ENCODE measurements at places on chromosomes 5 and 9. TPM values are rescaled to one million over a fixed set of nuclear protein-coding genes. Genes with fewer than 3 reads are reported as not detected.

DNAH5 gene
- total RNA-seq: 2.6 TPM

RLN1 gene
- 0.29 TPM for total RNA-seq

TRMO gene
- 15.9 TPM for total RNA-seq

OGN gene
- total RNA-seq: 17.5 TPM

NAIP gene
- 2.5 TPM for total RNA-seq

NPR3 gene
- 82.2 TPM for total RNA-seq

SH3RF2 gene
- total RNA-seq: 1.0 TPM

GRPEL2 gene
- 15.9 TPM for total RNA-seq

NKD2 gene
- total RNA-seq: 4.6 TPM

PCDHGB4 gene
- total RNA-seq: 21.5 TPM
